ENCODE measurements at places on chromosomes 7 and 10.

- no peak for DNase-seq
Observed at GRCh38 chr7:70052691-70053090, 454.4 kb downstream of the AUTS2 start.

DNA sequence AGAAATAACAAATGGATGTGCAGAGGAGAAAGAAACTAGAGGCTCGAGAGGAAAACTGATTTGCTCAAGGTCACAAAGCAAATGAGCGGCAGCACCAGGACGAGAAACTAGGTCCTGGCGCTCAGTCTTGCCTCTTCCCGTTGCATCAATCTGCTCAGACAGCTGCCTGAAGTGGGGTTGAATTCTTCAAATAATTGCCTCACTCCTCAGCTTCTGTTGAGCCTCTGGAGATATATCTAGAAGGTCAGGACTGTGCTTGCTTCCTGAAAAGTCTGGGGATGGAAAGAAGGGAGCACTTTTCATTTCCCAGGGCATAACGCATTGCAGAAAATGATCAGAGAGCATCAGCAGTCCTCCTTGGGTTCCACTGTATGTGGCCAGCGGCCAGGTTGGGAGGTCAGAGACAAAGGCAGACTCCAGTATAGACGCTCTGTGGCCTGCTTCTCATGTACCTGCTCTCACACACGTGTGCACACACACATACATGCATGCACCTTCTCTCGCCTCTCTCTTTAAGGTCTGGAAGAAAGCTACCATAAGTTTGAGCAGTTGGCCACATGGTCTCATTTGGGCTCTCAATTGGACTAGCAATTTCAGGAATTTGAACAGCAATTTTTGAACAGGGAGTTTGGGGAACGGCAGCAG, 83.7 kb upstream of the DUSP5 start:
- no peak for DNase-seq

GRCh38 chr7:16471933-16472332, 6.4 kb upstream of the SOSTDC1 start:
- DNase-seq: no peak

DNA sequence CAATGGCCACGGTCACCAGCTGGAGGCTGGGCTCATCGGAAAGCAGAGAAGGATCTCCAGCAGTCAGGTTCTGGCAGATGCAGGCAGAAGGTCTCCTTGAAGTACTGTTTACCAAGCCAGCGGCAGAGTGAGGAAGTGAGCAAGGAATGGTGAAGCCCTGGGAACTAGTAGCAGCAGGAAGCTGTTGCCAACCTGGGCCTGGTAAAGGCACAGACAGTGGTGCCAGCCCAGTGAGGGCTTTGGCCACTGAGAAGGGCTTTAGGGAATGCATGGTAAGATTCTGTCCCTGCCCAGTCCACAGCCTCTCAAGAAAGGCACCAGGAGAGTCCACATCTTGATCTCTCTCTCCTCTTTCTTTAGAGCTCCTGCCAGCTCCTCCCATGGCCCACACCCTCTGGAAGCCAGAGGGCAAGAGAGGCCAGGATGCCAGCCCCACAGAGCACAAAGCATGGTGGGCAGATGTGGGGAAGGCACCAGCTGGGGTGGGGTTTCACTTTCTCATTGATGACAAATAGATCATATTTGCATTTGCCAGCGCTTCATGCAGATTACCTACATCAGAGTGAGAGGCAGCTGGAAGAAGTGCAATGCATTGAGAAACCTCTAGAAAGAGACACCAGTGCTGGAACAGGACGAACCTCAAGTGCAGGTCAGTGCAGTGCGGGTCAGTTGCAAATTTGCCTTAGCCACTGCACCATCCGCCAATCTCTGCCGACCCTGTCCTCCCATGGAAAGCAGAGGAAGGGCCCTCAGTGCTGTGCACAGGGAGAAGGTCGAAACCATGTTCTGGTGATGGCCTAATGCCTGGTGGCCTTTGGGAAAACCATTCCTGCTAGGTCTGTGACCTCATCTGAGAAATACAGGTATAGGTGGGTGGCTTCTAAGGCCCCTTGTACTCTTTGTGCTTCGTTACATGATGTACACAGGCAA, 667.8 kb upstream of the MKI67 start:
- DNase-seq: no peak

GRCh38 chr7:29442146-29442545, 121.5 kb upstream of the PRR15 start:
- DNase-seq: no peak

DNA sequence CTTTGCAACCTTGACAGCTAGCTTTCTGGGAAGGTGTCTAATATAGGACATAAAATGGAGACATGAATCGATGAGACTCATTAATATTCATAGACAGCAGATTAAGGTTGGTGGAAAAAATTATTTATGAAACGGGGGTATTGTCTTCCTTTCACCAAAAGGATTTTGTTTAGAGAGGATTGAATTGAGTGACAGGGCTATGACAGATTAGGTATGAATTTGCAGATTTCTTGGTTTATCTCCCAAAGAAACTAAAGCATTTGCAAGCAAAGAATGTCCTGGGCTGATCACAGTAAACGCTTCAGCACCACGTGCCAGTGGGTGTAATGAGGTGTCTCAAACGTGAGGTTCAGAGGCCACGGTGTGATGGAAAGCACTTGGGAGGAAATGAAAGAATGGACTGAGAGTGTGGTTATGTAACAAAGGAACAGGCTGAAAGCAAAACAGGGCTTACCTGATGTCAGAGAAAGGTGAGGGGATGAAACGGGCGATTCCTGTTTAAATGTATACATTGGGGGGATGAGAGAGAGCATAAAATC, 329.2 kb upstream of the NPVF start:
- no peak for DNase-seq

- no peak for DNase-seq
Observed at GRCh38 chr7:80235334-80235733, 100.7 kb downstream of the GNAI1 start.

GRCh38 chr7:32163896-32164295, 93.7 kb upstream of the PDE1C start:
- no peak for DNase-seq

DNA sequence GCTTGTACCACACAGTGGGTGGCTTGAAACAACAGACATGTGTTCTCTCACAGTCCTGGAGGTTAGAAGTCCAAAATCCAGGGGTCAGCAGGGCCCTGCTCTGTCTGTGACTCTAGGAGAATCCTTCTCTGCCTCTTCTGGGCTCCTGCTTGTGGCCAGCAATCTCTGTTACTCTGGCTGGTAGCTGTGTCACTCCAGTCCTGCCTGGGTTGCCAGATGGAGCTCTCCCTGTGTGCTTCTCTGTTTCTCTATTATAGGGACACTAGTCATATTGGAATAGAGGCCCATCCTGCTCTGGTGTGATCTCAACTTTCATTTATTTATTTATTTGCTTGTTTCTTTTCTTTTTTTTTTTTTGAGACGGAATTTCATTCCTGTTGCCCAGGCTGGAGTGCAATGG, 276.6 kb upstream of the GALNT17 start:
- no peak for DNase-seq

DNA sequence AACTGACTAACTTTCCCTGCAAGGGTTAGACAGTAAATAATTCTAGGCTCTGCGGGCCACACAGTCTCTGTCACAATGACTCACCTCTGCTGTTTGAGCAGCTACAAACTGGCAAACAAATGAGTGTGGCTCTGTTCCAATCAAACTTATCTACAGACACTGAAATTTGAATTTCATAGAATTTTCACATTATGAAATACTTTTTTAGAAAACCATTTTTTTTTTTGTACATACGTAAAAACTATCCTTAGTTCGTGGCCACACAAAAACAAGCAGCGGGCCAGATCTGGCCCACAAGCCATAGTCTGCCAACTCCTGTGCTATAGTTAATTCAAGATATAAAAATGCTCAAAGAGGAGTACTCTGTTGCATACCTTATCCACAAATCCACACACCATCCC, 32.6 kb downstream of the PIP4K2A start:
- no peak for DNase-seq

DNA sequence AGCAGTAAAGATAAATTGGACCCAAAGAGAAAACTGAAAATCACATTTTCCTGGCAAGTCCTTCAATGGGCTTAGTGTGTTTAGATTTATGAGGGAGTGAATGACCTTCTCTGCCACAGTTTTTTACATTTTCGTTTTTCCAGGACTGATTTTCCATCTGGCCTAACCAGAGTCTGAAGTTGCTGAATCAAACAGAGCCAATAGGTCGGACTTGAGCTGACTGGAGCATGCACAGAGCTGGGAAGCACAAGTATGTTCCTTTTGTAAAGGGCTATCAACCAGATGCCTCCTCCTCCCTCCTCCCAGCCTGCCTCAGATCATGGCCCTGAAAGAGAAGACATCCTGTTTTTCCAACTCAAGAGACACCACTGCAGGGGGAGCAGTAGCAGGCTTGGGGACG, 126.0 kb upstream of the ANKRD1 start:
- DNase-seq: no peak

- DNase-seq: no peak
Observed at GRCh38 chr7:22549667-22550513, 49.9 kb upstream of the STEAP1B start.

GRCh38 chr10:113414543-113414942, 138.3 kb upstream of the HABP2 start:
- no peak for DNase-seq

DNA sequence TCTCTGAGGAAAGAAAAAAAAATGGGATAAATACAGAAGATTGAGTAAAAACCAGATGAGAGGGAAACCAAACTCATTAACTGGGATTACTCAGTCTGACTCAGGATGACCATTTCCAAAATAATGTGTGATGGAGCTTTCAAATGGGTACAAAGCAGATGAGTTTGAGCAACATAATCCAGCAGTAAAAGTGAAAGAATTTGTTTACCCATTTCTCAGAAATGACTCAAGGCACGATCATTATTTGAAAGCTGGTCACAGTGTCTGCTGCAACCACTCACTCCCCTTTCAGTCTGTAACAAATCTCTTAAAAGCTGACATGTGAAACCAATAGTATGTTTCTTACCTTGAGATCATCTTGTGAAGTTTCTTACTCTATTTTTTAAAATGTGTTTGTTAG, 104.7 kb upstream of the KLF14 start:
- DNase-seq: no peak

GRCh38 chr7:51778121-51778520, 461.5 kb upstream of the COBL start:
- no peak for DNase-seq

GRCh38 chr10:103512166-103512565, 18.7 kb downstream of the NEURL1 start:
- DNase-seq: no peak

DNA sequence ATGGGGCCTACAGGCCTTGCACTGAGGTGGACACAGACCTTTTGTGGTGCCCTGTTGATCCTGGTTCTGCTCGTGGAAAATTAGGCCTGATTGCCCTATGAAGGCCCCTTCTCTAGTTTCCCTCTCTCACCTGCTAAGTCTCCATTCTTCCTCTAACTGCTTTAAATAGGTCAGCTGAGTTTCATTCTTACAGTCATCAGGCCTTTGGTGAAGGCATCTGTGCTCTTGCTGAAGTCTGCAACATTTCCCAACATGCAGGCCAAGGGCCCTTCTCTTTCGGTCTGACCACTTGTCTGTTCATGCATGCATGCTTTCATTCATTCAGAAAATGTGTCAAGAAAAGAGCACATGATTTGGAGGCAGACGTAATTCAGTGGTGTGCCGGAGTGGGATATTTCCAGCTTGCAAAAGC, 244.0 kb downstream of the BUB3 start:
- no peak for DNase-seq

DNA sequence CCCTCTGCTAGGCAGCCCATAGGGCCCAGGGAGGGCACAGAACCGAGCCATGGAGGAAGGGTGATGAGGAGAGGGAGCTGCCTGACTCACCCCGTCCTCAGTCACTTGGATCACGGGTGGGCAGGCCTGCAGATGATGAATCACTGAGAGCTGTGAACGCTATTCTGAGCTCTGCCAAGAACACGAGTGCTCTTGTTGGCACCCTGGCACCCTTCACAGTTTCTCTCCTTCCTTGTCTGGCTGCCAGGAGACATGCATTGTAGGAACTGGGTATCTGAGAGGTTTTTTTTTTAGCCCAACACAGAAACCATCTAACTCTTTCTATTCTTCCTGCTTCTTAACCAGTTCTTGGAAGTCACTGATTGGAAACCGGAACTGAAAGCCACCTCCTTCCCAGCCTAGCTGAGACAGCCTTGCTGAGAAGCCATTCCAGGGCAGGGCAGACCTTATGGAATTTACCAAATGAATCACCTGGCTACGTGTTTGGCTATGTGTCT, 82.1 kb downstream of the SLC37A3 start:
- DNase-seq: peak; percentile 77

GRCh38 chr7:2124604-2125345, 108.0 kb downstream of the MAD1L1 start:
- no peak for DNase-seq

GRCh38 chr10:29862923-29863614, 196.3 kb downstream of the JCAD start:
- no peak for DNase-seq

GRCh38 chr7:157412021-157412443, 75.2 kb downstream of the DNAJB6 start:
- no peak for DNase-seq

GRCh38 chr10:64486149-64486548, 964.9 kb downstream of the REEP3 start:
- DNase-seq: no peak

DNA sequence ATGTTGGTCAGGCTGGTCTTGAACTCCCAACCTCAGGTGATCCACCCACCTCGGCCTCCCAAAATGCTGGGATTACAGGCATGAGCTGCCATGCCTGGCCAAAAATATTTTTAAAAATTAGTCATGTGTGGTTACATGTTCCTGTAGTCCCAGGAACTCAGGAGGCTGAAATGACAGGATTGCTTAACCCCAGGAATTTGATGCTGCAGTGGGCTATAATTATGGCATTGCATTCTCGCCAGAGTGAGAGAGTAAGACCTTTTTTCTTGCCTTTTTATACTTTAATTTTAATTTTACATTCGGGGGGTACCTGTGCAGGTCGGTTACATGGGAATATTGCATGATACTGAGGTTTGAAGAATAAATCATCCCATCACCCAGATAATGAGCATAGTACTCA, 86.6 kb upstream of the ZNF92 start:
- no peak for DNase-seq

DNA sequence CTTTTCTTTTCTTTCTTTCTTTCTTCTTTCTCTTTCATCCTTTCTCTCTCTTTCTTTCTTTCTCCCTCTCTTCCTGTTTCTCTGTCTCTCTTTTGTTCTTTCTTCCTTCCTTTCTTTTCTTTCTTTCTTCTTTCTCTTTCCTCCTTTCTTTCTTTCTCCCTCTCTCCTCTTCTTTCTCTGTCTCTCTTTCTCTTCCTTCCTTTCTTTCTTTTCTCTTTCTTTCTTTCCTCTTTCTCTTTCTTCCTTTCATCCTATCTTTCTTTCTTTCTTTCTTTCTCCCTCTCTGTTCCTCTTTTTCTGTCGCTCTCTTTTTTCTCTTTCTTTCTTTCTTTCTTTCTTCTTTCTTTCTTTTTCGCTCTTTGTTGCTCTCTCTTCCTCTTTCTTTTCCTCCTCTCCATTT, 1149.2 kb upstream of the AUTS2 start:
- no peak for DNase-seq

DNA sequence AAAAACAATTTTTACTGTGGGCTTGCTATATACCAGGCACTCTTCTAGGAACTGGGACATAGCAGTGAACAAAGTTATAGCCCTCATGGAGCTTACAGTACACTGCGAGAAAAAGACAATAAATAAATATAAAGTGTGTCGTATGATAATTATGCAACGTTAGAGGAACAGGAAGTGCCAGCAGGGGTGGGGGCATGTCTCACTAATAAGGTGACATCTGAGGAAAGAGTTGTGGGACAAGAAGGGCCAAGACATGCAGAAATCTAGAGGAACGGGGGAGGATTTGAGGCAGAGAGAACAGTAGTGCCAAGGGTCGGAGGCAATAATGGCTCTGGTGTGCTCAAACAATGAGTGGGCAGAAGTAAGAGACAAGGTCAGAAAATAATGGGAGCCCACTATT, 52.8 kb downstream of the LMBR1 start:
- DNase-seq: no peak

GRCh38 chr10:48701139-48701901, 16.6 kb downstream of the WDFY4 start:
- DNase-seq: no peak
